ACHN (cell line): ENCODE measurements at places on chromosomes 13 and 19.

DNA sequence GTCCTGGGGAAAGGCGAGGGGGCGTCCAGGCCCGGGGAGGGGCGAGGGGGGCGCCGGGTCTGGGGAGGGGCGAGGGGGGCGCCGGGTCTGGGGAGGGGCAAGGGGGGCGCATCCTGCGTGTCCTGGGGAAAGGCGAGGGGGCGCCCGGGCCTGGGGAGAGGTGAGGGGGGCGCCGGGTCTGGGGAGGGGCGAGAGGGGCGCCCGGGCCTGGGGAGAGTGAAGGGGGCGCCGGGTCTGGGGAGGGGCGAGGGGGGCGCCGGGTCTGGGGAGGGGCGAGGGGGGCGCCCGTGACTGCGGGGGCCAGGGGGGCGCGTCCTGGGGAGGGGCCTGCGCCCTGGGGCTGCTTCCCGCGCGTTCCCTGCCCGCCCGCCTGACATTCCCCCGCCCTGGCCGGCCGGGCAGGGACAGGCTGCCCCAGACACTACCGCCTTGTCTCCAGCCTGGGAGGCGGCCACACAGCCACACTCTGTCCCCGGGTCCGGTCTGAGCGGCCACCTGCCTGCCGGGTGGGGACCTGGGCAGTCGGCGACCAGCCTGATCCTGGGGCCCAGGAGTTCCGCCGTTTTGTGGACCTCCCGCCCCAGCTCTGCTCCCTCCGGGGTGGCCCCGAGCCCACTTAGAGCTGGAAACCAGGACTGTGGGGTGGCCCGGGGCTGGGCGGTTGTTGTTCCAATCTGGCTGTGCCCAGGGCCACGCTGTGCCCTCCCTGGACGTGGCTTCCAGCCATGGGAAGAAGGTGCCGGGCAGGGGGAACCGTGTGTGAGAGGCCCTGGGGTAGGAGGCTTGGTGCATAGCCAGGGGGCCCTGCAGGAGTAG, 11.8 kb downstream of the PALM start:
- DNase-seq, result no peak

GRCh38 chr19:8831373-8831772, 731 bp downstream of the ZNF558 start:
- no peak for DNase-seq

GRCh38 chr19:33823341-33823740, 26.7 kb downstream of the KCTD15 start:
- DNase-seq, result no peak

DNA sequence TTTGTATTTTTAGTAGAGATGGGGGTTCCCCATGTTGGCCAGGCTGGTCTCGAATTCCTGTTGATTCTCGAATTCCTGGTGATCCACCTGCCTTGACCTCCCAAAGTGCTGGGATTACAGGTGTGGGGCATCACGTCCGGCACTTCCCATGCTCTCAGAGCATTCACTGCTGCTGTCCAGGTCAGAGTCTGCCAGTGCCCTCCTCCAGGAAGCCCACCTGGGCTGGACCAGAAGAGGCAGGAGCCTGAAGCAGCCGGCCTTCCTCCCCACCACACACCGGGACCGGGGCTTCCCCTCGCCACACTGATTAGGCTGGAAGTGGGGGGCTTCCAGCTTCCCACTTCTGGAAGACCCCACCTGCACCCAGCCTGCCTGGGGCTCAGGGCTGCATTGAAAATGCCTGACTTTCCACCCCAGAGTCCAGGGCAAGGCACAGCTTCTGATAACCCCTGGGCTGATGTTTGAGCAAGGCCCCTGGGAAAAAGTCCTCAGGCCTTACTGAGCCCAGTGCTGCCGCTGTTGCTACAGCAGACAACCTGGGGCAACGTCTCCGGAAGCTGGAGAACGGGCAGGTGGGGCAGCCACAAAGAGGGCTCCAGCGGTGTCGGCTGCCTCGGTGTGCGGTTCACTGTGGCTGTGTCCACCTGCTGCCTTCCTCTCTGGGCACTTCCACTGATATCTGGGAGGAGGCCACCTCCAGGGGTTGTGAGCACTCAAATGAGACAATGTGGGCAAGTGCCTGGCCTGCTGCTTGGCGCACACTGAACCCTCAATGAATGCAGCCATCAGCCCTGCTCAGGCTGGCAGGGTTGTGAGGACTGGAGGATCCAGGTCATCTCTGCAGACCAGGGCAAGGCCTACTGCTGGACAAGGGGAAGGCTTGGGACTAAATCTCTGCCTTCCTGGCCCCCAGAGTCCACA, 22.6 kb downstream of the CEBPA start:
- DNase-seq, result no peak

DNA sequence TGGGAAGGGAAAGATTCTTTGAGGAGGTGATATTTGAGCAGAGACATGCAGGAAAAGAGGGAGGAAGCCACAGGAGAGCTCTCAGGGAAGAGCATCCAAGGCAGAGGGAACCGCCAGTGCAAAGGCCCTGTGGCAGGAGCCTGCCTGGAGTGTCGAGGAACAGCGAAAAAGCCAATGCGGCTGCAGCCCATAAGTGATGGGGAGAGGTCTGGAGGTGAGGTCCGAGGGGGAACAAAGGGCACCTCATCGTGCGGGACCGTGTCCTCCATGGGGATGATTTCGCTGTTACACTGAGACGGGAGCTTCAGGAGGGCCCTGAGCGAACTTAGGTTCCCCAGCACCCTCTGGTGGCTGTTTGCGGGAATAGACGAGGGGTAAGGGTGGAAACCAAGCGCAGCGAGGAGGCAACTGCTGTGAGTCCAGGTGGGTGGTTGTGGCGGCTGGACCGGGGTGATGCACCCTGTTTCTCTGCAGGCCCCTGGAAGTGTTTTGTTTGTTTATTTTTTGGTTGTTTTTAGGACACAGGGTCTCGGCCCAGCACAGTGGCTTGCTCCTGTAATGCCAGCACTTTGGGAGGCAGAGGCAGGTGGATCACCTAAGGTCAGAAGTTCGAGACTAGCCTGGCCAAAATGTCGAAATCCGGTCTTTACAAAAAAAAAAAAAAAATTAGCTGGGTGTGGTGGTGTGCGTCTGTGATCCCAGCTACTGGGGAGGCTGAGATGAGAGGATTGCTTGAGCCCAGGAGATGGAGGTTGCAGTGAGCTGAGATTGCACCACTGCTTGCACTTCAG, 5.9 kb upstream of the EHD2 start:
- peak; percentile 71 for DNase-seq

DNA sequence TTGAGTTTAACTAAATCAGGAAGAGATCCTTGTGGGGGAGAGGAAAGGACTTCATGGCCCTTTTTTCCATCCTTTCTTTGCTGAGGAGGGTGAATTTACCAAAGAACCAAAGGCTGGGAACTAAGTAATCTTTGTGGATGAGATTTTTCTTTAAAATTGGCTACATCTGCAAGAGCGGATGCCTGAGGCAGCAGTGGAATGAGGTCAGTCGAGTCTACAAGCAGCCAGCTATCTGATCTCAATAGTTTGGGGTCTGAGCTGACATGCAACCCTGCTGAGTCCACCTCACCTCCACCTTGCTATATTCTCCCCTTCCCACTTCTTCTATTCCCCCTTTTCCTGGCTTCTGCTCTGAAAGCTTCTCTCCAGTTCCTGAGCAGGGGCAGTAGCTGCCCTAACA, 3.6 kb upstream of the DNAJC15 start:
- DNase-seq, result no peak

- peak; percentile 4 for DNase-seq
Measured at GRCh38 chr13:102400675-102401145, 1.1 kb downstream of the FGF14 start.

DNA sequence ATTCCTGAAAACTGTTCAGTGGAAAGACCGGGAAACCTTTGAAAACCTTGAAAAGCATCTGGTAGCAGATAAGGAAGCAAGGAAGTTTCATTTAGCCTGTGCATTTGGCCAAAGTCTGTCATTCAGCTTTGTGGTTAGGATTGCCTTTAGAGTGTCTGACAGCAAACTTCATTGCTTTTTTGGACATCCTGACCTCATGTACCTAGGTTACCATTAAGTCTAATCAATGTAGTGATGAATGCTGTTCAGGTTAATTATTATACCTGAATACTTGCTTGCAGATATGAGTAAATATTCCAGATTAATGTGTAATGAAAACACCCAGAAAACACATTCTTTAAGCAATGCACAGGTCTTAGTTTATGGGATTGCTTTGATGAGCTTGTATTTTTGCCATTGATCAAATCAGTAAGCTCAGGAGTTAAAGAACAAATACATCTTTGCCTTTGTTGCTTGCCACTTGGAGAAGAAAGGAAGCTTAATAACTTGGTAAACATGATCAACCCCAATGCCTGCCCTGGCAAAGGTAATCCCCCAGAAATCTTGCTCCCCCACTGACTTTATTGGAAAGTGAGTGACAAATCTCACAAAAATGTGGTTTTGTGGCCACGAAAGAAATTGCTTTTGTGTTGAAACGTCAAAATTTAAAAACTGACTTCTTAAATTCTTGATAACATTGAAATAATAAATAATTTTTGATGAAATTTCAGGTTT, 87.4 kb downstream of the SLC15A1 start:
- peak; percentile 7 for DNase-seq

- no peak for DNase-seq
Measured at GRCh38 chr13:83352391-83352790, 529.9 kb downstream of the SLITRK1 start.

GRCh38 chr19:41746593-41747227, 8.6 kb upstream of the CEACAM6 start:
- peak; percentile 51 for DNase-seq

- DNase-seq, result peak; percentile 8
Measured at GRCh38 chr13:49421391-49421790, 22.5 kb downstream of the CAB39L start.

GRCh38 chr13:98937911-98938381, 39.9 kb downstream of the DOCK9 start:
- DNase-seq, result no peak

DNA sequence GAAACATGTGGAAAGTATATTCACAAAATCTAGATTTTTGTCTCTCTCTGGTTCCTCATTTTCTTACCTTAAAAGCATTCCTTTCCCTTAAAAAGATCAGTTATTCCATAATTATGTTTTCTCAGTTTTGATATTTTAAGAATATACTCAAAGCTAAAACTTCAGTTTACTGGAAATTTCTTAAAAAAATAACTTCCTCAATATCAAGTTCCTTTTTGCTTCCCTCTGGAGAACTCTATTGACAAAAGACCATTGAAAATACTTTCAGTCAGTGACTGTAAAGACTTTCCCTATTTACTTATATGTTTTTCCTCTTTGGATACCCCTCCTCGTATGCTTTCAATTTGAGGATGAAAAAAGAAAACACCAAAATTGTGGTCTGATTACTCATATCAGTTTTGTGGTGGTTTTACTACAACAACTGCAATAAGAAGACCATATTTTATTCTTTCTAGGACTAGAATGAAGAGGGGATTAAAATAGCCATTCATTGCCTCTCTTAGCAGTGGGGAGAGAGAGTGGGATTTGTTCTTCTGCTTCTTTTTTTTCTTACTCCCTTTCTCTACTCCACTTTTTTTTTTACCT, 113.2 kb downstream of the ESD start:
- DNase-seq, result no peak

DNA sequence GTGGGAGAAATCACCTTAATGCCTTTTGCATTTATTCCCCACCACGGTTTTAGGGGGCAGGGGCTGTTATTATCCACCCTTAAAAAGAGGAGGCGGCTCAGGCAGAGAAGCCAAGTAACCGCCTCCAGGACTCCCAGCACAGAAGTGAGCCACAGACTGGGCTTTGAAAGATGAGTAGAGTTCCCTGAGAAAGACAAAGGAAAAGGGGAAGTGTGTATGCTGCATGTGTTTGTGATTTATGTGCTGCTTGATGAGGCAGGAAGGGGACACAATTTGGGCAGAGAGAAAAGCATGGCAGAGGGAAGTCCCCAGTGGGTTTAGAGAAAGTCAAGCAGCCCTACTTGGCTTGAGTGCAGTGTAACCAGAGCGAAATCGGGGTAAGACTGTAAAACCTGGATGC, 85.0 kb downstream of the DOCK9 start:
- DNase-seq, result no peak

DNA sequence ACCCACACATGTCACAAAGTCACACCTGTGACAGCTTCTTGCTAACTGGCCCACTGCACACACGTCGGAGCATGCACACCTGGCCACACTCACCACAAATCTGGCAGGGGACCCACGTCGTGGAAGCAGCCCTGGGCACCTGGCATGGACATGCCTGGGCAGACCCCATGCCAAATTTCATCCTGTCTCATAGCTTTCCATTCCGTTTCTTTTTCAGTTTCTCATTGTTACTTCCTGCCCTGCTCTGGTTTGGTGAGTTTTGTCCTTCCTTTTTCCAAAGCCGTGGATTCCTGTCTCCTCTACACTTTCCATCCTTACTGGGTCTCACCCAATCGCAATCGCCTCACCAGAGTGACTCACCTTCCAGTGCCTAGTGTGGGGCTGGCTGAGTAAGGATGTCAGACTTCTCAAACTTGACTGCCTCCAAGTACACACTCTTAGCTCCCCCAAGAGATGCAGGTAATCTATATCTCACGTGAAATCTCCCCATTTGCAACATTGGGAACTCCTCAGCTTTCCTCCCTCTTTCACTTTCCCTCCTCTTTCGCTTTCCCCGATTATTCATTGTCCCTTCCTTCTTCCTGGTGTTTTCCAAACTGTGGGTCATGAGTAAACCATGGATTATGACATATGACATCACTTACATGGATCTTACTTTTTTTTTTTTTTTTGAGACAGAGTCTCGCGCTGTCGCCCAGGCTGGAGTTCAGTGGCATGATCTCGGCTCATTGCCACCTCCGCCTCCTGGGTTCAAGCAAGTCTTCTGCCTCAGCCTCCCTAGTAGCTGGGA, 1.6 kb upstream of the BBC3 start:
- DNase-seq, result peak; percentile 82

DNA sequence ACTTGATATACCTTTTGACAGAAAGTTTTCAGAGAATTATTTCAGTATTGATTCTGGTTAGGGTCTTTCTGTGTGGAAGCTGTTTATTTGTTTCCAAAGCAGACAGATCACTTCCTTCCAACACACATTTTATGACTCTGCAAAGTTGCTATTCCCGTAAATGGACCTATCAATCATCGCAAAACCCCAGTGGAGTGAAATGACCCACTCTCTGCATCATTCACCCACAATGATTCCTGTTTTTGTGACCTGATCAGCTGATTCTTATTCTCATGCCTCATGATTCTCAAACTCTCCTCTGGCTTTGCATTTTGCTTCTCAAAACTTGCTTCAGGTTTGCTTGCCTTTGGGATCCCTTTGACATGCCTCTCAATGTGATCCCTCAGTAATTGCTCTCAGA, 453.7 kb downstream of the PCDH17 start:
- no peak for DNase-seq

DNA sequence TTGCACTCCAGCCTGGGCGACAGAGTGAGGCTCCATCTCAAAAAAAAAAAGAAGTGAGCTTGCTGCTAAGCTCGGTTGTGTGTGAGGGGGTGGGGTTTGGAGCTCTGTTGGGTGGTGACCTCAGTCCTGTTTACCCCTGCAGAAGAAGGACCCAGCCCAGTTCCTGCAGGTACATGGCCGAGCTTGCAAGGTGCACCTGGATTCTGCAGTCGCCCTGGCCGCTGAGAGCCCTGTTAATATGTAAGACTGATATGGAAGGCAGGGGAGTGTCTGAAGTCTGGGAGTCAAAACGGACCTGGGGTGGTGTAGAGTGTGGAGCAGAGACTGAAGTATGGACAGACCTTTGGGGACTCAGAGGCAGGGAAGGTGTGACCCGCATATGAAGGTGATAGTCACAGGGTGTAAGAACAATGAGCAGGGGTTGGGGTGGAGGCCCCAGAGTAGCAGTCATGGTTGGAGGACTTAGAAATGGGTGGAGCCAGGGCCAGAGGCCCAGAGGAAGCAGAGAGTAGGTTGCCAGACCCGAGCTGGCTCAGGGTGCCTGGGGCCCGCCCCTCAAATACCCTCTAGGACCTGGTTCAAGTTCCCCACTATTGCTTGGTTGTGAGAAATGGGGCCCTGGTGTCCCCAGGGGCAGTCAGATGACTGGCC, 13.2 kb downstream of the CLASRP start:
- no peak for DNase-seq

- no peak for DNase-seq
Measured at GRCh38 chr19:16836115-16837034, 7.2 kb downstream of the SIN3B start.
